Activated CD4-positive, alpha-beta T cell treated with anti-CD3 and anti-CD28 coated beads, Interleukin-2, amount 50 U/mL, for 1 hour (primary cell): ENCODE measurements at places on chromosomes 11 and 22.

DNA sequence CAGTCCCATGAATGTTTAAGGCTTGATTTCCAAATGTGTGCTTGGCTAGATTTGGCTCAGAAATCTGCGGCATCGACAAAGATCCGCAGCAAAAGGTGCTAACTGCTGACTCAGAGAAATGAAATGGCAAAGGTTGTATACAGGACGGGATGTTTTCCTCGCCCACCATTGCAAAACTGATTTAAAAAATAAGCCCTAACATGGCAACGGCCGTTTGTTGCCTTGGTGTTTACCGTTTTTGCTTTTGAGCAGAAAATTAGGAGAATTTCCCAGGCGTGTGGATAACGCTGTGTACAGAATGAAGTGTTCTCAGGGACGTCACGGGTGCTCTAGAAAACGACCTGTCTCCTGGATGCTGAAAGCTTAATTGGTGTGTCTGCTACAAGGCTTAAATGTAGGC is 70.2 kb downstream of the ARHGAP8 start:
- no peak for DNase-seq

DNA sequence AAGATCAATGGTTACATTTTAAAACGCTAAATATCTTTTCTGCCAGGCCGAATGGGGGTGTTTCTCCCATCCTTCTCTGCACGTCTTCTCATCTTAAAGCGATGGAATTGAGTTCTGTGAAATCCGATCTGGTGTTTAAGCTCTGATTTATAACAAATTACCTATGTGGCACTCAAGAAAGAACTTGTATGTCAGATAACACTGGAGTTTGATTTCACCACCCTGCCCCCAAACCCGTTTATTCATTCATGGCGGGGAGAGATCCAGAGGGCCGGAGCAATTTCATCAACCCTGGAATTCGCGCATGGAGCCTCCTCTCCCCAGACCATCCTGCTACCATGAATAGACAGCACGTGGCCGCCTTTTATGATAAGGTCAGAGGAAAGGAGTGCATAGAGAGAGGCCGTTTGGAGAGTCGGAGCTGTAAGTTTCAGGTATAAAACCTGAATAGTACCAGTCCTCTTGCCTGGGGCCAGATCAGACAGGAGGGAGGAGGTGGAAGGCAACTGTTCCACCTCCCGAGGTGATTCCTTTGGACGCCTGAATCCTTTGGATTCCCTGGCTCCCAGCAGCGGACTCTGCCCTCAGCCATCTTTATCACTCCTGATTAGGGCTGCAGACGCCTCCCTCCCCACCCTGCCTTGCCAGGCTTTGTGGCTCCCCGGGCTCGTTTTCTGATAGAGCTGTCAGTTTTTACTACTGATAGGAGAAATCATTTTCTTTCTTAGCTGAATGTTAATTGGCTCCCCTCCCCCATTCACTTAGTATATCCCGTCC is 27.3 kb upstream of the NFAM1 start:
- DNase-seq: no peak

- DNase-seq: no peak
Observed at GRCh38 chr11:126102436-126102981, 39.8 kb upstream of the CDON start.

GRCh38 chr22:25566186-25566897 is 1.9 kb downstream of the GRK3 start:
- no peak for DNase-seq

DNA sequence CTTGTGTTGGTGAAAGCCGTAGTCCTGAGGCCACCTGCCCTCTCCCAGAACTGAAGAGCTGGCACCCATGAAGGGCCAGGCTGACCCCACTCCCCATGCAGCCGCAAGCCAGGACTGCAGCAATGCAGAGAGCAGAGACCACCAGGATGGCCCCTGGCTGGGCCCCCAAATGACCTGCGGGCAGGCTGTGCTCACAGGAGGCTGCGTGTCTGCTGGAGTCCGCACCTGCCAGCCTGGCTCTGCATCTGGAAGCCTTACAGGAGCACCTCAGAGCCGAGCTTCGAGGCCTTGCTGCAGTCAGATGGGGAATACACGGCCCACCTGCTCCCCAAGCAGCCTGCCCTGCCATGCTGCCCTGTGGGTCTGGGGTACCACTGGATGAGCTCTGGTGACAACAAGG is 1336.8 kb downstream of the TBC1D22A start:
- DNase-seq: no peak

DNA sequence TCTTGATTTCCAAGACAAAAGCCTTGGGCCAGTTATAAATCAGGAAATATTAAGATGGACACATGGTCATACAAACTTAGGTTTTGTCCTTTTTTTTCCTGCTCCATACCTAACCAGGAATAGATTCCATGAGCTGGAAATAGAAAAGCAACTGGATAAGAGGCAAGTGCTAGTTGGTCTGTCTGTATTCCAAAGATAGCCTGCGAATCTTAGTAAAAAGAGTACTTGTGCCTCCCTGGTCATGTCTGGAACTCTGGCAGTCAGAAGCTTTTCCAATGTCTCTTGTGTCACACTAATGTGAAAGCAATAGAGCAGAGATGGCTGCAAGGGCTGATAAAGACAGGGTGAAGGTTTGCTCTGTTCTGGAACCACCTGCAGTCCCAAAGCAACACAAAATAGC is 590.2 kb upstream of the ANO5 start:
- DNase-seq: no peak

- DNase-seq: no peak
Observed at GRCh38 chr11:132904607-132905006, 627.7 kb downstream of the OPCML start.

GRCh38 chr11:80916173-80916798 is 1475.5 kb upstream of the TENM4 start:
- DNase-seq: no peak

- no peak for DNase-seq
Observed at GRCh38 chr11:79042824-79043223, 398.0 kb downstream of the TENM4 start.

DNA sequence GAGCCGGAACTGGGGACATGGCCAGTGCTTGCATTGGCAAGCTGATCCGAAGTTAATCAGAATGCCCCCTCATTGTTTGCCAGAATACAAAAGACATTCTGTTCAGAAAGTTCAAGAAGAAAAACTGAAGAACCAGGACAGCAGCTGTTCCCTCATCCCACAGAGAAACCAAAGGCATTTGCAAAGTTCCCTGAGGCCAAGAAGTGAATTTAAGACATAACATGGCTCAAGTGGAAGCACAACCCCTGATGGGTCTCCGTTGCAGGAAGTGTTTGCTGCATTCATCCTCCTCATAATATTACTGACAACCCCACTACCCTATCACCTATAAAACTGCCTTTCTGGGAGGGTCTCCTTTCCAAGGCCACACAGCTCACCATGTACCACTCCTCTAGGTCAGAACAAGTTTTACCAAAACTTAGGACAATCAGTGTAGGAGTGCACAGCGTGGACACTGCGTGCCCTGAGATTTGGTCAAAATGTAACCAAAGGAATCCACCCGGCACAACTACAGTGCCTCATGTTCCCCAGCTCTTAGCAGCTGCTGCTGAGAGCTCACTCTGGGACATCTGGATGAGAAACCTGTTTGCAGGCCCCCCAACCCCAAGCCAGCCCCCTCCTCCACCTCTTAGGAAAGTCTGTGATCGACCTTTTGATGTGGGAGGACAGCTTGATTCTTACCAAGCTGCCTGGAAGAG is 101.6 kb upstream of the AKIP1 start:
- no peak for DNase-seq

DNA sequence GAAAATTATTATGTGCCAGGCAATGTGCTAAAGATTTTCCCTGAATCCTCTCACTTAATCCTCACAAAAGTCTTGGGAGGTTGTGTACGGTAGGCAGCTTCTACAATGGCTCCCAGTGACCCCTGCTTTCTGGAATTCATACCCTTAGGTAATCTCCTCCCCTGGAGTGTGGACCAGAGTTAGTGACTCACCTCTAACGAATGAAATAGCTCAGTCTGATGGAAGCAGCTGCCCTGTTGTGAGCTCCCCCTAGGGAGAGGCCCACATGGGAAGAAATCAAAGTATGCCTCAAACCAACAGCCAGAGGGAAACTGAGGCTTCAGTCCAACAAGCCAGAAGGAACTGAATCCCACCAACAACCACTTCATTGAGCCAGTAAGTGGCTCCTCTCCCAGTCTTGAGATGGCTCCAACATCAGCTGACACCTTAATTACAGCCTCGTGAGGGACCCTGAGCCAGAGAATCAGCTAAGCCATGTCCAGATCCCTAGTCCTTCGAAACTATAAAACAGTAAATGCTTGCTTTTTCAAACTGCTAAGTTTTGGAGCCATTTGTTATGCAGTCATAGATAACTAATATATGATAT is 98.9 kb upstream of the ISX start:
- no peak for DNase-seq

- DNase-seq: no peak
Observed at GRCh38 chr22:43118953-43119458, 8.5 kb downstream of the BIK start.

GRCh38 chr11:134479206-134480135 is 67.4 kb upstream of the B3GAT1 start:
- no peak for DNase-seq

DNA sequence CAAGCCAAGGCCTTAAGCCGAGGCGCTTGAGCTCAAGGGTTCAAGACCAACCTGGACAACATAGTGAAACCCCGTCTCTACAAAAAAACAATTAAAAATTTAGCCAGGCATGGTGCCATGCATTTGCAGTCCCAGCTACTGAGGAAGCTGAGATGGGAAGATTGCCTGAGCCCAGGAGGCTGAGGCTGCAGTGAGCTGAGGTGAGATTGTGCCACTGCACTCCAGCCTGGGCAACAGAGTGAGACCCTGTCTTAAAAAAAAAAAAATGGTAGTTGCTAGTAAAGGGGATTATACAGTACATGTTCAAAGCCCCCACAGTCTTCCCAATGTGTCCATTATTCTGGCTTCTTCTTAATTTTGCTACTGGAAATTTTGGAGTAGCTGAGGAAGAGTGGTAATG is 18.2 kb downstream of the CABIN1 start:
- DNase-seq: no peak

DNA sequence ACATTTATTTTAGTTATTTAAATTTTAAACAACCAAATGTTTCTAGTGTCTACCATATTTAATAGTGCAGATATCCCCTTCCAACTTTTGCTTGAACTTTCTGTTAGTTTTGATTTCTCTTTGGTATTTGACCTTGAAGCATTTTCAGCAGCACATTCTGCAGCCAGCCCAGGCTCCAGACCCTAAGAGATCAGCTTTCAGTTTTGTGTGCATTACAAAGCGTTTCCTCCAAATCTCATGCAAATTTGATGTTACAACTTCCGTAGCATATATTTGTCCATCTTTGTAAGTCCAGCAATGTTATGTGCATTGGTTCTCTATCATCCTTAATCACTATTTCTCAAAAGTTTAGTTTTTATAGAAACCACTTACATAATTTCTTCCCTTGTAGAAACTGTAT is 14.6 kb upstream of the SERGEF start:
- DNase-seq: no peak

GRCh38 chr11:93605642-93606041 is 55.8 kb upstream of the CEP295 start:
- DNase-seq: no peak

DNA sequence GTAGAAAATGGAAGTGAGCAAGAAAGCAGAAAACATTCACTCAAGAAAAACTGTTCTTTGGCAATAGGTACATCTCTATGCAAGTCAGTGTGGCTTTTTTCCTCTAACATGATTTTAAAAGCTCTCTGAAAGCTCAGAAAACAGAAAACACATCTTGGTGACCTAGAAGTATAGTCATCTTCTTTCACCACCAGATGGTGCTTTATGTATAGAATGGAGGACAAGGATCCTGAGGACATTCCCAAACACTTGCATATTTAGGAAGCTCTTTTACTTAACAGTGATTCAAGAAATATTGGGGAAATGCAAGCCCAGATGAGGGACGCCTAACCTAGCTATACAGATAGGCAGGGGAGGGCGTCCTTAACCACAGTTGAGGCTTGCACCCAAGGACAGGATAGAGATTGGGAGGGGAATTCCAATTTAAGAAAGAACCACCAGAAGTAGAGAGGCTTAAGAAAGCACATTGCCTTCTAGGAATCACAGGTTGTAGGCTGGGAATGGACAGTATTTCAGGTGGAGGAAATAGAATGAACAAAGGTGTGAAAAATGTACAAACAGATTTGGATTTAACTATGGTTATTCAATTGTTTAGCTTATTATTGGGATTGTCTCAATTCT is 13.8 kb upstream of the CCDC81 start:
- DNase-seq: no peak

DNA sequence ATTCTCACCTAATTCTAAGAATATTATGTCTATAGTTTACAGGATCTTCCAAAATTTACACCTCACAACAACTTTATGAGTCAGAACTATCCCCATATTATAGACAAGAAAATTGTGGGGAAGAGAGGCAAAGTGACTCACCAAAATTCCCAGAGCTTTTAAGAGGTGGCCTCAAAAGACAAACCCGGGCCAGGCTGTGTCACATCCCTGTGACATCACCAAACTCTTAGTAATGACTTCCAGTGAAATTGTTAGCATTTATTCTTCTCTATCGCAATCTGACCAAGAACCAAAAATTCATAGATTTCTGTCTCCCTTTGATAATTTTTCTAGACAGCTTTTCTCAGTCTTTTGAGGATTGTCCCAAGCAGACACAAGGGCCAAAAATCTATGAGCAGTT is 134.3 kb downstream of the SNX19 start:
- DNase-seq: no peak

DNA sequence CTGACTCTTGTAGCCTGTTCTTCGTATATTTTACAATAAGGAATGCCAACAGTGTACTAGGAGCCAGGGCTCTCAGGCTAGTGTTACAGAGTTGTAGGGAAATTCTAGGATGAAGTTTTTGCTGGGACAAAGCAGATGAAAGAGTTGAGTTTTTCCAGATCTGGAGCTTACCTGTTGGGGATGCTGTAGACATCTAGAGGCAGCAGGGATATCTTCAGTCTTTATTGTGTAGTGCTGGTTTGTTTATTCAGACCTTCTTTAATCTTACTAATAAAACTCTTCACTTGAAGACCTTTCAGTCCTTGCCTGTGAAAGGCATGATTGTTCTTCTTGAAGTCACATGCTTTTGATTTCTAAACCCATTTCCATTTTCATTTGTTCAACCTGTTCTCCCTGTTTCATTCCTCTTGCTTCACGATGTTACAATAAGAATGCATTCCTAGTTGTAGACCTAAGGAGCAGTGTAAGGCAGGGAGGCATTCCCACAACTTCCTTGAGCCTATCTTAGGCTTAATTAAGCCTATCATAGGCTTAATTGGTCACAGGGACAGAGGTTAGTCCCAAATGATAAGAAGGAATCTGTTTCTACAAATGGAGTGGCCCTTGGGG is 7.9 kb upstream of the SLC37A2 start:
- no peak for DNase-seq
